ENCODE measurements at places on chromosomes 6 and 20. TPM values are rescaled to one million over a fixed set of nuclear protein-coding genes. Genes with fewer than 3 reads are reported as not detected.

GRCh38 chr6:111242452-111242851 lies 155.1 kb downstream of the SLC16A10 start:
- DNase-seq, result no peak

GRCh38 chr6:1609648-1610496 lies at the start of gene FOXC1:
Gene FOXC1, plus strand, starts transcription at chr6:1609915. Its CDS starts 531 bp downstream, at chr6:1610446.
- DNase-seq, result no peak

DNA sequence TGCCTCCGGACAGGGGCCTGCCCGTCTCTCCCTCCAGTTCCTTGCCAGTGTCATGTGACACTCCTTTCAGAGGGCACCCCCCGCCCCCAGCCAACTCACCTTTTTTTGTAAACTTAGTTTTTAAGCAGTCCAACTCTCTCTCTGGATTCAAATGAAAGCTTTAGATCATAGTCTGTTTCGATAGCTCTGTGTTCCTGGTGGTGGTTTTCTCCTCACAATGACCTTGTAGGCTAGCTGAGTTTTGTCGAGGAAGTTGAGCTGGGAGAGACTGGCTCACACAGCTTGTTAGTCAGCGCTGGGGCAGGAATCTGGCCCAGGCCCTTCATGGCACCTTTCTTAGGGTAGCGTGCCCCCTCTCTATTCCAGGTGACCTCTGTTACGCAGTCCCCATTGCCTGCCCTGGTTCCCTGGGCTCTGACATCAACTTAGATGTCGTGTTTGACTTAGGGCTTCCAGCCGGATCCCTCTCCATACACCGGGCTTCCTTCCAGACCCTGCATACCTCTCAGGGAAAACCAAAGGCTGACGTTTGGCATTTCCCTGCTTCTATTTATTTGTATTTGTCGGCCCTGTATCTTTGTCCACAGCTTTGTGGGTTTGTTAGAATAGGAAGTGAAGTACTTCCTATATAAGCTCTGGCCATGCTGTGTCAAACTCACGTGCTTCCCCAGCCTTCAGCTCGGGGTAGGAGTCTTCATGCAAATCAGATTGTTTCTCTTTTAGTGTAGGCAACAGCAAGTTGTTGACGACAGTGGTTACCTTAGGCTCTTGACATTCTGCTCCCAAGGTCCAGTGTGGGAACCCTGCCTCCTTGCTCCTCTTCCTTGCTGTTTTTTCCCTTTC lies 12.7 kb downstream of the IGF2R start:
- no peak for DNase-seq

GRCh38 chr6:35719404-35719829 lies 17.4 kb upstream of the ARMC12 start:
- DNase-seq, result no peak

GRCh38 chr6:157690441-157691210 lies 132.4 kb upstream of the SNX9 start:
- no peak for DNase-seq

GRCh38 chr6:87483929-87484328 lies 11.2 kb downstream of the SLC35A1 start:
- no peak for DNase-seq

GRCh38 chr20:33059136-33059535 lies 5.4 kb downstream of the BPIFB3 start:
- no peak for DNase-seq

GRCh38 chr20:15575255-15575654 lies 998.0 kb downstream of the KIF16B start:
- no peak for DNase-seq

- DNase-seq, result no peak
Observed at GRCh38 chr6:22673474-22673873, 104.1 kb downstream of the HDGFL1 start.

GRCh38 chr6:76381612-76382011 lies 309.1 kb upstream of the IMPG1 start:
- DNase-seq, result no peak

The BPI gene
- total RNA-seq, result not detected

The FAM209A gene
- not detected for total RNA-seq

The MICB gene
- 2.6 TPM for total RNA-seq

The TNFRSF6B gene
- total RNA-seq, result 2.5 TPM

The PGC gene
- not detected for total RNA-seq
